ENCODE measurements at places on chromosomes 2 and 18.

DNA sequence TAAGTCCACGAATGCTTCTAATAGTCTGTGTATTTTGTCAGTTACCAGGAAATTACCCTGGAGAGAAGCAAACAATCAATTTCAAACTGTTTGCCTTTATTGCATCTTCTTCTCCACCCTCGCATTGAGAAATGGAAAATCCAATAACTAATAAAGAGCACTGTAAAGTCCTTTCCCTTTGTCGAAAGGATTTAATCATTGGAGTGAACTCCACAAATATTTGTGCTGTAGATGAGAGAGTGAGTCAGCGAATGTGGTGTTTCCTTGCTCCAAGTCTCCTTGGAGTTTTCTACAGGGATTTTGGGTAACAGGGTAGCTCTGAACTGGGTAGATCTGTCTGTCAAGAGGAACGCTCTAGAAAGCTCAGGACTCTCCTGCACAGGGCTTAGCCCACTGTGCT is 240.2 kb downstream of the KCNS3 start:
- DNase-seq: no peak

GRCh38 chr2:142930835-142931398 is 53.5 kb downstream of the KYNU start:
- no peak for DNase-seq

DNA sequence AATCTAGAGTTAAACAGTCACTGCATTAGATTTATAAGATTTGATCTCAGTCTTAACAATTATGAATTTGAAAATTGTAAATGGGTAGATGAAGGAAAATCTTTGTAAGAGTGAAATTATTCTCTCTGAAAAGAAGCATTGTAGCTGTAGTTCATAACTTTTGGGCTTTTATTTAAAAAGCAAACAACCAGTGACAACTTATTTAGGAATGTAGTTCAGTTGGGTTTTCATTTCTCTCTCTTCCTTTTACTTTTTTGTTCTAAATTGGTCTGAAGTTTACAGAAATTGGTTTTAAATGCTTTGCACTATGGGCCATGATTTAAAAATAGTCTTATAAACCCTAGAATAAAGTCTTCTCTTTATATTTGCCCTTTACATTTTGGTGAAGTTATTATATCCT is 296.6 kb downstream of the GULP1 start:
- DNase-seq: no peak

DNA sequence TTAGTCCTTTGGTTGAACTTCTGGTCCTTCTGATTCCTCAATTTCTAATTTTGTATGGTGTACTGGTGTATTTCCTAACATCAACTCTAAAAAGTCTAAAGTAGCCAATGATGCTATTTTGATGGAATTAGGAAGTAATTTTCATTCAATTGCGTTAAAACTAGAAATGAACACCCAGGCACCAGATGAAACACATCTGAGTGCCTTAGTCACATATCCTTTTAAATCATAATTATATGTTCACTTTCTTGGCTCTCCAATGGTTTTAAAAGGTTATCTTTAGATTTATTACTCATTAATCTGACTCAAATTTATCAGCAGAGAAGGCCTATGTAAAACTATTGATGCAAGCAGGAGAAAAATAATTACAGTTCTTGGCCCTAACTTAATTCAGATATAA is 119.7 kb downstream of the GAREM1 start:
- no peak for DNase-seq

DNA sequence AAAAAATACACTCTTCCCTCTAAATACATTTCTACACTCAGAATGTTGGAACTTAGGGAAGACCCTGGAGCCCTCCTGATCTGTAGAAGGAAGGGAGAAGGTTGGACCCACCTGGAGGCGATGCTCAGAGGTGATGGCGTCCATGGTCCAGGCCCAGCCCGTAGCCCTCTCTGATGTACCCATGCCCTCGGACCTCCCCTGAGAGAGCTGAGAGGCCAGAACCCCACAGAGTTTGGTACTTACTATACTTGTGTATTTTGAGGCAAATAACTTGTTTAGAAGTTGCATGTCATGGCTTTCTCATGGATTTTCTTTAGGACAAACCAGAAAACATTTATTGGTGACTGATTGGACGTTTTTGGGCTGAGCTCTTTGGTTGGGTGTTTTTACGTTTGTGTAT is 10.5 kb downstream of the CTDP1 start:
- DNase-seq: no peak

- DNase-seq: no peak
Observed at GRCh38 chr2:158457826-158458616, 1.3 kb downstream of the PKP4 start.

DNA sequence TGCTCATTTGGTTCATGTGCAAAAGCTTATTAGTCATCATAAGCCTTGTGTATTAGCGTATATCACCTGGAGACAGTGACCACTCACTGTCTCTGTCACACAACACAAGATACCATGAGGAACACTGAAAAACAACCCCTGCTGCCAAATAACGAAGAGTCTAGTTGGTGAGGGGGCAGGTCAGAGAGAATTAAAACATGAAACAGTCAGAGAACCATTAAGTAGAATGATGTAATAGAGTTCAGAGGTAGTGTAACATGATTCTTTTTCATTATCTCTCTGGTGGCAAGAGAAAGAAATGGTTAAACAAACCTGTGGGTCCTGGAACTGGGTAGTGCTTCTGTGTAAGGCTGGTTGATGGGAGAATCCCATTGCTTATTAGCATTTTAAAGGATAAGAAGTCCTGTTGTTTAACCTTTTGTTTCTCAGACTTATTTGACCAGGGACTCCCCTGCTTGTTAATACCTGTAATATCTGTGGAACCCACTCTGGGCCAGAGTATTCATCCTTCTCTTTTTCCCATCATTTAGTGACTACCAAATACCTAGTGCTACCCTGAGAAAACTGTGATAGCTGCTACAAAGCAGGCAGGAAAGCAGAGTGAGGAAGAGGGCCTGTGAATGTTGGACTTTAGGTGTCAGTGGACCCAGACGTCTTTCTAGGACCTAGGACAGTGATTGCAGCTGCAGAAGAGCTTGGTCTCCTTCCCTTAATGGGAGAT is 38.0 kb downstream of the PTRHD1 start:
- DNase-seq: no peak

GRCh38 chr2:58860586-58860985 is 619.5 kb upstream of the FANCL start:
- no peak for DNase-seq

- DNase-seq: no peak
Observed at GRCh38 chr18:46680784-46681695, 24.0 kb upstream of the LOXHD1 start.

- DNase-seq: no peak
Observed at GRCh38 chr2:145339646-145340045, 819.7 kb upstream of the ZEB2 start.

- no peak for DNase-seq
Observed at GRCh38 chr18:38023871-38024270, 458.3 kb upstream of the CELF4 start.

- no peak for DNase-seq
Observed at GRCh38 chr2:215189393-215189792, 51.0 kb upstream of the ABCA12 start.

GRCh38 chr2:181240844-181241243 is 216.3 kb upstream of the ITGA4 start:
- DNase-seq: no peak

DNA sequence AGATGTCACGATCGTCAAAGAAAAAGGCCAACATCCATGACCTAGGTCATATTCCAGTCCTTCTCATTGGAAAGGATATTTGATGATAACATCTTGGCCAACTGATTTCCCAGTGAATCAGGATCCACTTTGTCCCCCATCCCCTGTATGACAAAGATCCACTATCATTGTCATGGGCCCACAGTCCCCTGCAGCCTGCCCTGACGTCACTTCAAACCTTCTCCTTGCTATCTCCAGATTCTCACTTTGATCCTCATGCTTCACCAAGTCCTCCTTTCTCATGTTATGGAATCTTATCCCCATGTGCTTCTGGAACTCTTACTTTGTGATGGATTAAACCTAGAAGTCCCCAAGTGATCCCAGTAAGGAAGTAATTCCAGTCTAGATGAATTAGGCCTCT is 25.7 kb downstream of the GALNT14 start:
- DNase-seq: no peak

DNA sequence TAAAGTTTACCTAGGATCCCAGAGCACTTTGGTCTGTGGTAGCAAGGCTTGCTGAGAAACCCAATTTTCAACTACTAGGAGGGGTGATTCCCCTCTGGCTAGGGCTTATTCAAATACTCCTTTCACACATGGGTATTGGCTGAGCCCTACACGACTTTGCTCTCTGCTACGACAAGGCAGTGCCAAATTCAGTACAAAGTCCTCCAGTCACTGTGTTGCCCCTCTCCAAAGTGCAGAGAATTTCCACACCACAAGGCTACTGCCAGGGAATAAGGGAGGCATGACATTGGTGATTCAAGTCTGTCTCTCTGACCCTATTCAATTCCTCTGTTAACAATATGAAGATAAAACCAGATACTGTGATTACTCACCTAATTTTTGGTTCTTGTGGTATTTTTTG is 38.9 kb downstream of the SYT4 start:
- DNase-seq: no peak

- no peak for DNase-seq
Observed at GRCh38 chr18:54165450-54165849, 59.0 kb downstream of the MBD2 start.

GRCh38 chr18:9109523-9109922 is 7.0 kb downstream of the NDUFV2 start:
- DNase-seq: no peak

- no peak for DNase-seq
Observed at GRCh38 chr2:170610615-170611014, 104.5 kb upstream of the SP5 start.

DNA sequence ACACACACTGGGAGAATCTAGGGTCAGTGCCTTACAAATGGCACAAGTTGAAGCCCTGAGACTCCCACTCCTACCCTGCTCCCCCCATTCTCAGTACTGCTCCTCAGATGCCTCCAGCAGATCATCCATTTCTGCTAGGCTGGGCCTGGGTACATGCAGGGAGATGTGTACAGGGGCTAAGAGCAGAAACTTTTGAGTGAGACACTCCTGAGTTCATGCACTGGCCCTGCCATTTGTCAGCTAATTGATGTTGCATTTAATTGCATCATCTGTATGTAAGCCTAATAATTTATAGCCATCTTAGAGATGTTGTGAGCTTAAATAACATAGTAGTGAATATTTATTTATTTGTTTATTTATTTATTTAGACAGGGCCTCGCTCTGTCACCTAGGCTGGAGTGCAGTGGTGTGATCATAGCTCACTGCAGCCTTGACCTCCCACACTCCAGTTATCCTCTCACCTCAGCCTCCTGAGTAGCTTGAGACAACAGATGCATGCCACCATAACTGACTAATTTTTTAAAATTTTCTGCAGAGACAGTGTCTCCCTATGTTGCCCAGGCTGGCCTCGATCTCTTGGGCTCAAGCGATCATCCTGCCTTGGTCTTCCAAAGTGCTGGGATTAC is 4.8 kb upstream of the CASP8 start:
- DNase-seq: no peak

DNA sequence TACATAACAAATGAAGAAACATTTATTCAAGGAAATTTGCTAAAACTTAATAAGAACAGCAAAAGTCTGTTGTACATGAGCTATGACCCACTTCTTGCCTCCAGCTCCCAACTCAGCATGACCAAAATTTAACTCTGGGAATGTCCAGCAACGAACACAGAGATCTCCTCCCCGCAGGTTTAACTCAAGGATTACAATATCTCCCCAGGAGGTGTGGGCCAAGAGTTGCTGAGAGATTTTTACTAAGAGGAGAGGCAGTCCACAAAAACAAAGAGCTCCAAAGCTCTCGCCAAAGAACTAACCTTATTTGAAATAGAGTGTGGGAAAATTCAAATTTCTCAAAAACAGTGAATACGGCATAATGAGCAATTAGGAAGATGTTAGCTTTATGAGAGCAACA is 318.5 kb downstream of the GRB14 start:
- no peak for DNase-seq

GRCh38 chr2:42513252-42513918 is 19.6 kb upstream of the KCNG3 start:
- DNase-seq: no peak

DNA sequence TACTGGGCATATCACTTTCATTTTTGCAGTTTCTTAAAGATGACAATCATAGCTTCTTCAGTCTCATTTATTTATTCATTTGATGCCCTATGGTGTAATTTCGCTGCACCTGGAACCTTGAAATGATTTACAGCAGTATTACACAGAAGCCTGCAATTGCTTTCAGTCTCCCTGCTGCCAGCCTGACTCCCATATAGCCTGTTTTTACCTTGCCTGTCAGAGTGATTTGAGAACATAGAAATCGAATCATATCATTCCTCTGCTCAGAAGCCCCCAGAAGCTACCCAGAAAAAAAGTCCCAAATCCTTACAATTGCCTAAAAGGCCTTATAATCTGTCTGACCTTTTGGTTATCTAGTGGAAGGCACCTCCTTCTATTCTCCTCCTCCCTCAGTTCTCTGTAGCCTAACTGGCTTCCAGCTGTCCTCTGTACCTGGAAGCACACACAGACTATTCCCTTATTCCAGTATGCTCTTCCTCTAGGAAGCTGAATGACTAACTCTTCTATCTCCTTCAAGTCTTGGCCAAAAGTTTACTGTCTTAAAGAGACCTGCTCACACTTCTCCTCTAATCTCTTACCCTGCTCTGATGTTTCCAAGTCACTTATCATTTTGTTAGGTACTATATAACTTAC is 12.6 kb downstream of the SCN3A start:
- DNase-seq: no peak

- no peak for DNase-seq
Observed at GRCh38 chr2:95388091-95388692, 14.3 kb upstream of the FAHD2A start.

DNA sequence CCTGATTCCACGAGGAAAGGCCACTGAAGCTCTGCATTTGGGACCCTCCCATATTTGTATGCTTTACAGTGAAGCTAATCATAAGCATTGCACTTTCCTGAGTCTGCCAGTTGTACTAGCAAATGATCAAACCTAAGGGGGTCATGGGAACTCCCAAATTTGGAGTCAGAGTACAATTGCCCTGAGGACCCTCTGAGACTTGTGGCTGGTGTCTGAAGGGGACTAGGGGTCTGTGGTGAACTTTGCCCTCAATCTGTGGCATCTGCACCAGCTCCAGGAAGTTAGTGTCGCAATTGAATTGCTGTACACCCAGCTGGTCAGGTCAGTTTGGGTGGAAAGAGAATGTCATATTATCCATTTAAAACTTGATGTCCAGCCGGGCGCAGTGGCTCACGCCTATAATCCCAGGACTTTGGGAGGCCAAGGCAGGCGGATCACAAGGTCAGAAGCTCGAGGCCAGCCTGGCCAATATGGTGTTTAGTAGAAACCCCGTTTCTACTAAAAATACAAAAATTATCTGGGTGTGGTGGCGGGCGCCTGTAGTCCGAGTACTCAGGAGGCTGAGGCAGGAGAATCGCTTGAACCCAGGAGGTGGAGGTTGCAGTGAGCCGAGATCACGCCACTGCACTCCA is 18.1 kb downstream of the SOWAHC start:
- DNase-seq: no peak

DNA sequence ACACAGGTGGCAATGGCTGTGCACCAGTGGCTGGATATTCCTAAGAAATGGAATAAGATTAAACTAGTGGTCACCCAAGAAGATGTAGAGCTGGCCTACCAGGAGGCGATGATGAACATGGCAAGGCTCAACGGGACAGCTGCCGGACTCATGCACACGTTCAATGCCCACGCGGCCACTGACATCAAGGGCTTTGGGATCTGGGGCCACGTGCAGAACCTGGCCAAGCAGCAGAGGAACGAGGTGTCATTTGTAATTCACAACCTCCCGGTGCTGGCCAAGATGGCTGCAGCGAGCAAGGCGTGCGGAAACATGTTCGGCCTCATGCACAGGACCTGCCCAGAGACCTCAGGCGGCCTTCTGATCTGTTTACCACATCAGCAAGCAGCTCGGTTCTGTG is 190.8 kb downstream of the FTCDNL1 start:
- no peak for DNase-seq

GRCh38 chr2:145563741-145564615 is 1044.1 kb upstream of the ZEB2 start:
- DNase-seq: no peak
